Activated CD4-positive, alpha-beta T cell treated with anti-CD3 and anti-CD28 coated beads for 48 hours (primary cell): ENCODE measurements at places on chromosomes 4 and X.

- DNase-seq, result no peak
Measured at GRCh38 chrX:22409418-22409817, 136.7 kb downstream of the CBLL2 start.

DNA sequence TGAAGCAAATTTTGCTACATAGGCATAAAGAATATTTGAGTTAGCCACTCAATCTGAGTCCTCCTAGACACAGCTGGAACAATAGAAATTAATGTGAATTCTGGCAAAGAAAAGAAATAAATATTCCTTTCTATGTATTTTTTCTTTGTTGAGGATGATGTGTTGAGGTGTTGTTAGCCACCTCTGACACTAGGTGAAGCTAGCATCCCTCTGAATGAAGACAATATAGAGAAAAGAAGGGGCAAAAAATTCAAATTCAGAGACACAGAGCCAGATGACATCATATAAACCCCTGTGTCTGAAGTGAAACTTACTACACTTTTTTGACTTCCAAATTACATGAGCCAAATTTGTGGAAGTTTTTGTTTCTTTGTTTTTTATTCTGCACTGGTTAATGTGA, 34.6 kb upstream of the TMPRSS11D start:
- no peak for DNase-seq

DNA sequence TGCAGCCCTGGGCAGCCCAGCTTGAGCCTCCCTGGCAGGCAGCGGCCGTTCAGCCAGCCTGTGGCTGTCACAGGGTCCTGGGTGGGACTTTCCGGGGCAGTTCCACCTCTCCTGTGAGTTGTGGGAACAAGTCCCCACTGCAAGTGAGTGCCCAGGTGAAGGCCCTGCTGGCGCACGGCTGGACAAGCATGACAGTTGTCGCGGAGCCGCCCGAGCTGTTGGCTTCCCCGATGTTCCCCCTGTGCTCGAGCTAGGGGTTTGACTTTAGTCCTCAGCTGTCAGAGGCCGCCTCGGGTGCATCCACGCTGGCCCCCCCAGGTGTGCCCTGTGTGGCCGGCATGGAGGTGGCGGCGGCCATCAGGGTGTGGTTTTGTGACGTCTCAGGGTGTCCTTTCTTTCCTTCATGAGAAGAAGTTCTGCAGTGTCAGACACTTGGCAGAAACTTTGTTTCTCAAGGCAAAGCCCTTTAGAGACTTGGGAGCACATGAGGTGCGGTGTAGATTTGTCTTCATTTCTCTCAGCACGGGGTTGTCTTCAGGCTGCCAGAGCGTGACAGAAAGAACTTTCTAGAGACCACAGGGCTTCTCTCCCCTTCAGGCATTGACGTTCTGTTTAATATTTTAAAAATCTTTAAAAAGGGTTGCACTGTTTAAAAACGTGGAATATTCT, 69.4 kb upstream of the HGFAC start:
- DNase-seq, result no peak

DNA sequence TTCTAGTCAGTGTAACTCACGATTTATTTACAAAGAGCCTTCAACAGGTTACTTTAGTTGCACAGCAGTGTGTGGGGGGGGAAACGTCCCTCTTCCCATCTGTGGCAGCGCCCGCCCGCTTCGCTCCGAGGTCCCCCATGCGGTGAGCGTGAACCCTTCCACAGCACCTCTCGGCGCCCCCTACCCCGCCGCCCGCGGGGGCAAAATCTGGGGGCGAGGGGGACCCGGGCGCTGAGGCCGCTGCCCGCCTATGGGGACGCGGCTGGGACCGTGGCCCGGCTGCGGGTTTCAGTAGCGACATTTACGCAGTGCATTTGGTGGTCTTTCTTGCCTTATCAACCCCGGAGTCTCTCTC, 6.4 kb downstream of the NKX6-1 start:
- DNase-seq, result no peak

DNA sequence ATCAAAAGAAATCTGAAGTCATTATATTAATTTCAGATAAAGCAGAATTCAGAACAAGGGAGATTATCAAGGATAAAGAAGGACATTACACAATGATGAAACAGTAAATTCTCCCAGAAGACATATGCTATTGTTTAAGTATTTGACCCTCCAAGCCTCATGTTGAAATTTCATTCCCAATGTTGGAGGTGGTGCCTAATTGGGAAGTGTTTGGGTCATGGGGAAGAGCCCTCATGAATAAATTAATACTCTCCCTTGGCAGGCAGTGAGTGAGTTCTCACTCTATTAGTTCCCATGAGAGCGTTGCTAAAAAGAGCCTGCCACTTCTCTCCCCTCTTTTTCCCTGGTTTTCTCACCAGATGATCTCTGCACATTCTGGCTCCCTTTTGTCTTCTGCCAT, 249.9 kb upstream of the GRIA3 start:
- no peak for DNase-seq

GRCh38 chrX:646796-647195, 16.2 kb downstream of the SHOX start:
- DNase-seq, result no peak

DNA sequence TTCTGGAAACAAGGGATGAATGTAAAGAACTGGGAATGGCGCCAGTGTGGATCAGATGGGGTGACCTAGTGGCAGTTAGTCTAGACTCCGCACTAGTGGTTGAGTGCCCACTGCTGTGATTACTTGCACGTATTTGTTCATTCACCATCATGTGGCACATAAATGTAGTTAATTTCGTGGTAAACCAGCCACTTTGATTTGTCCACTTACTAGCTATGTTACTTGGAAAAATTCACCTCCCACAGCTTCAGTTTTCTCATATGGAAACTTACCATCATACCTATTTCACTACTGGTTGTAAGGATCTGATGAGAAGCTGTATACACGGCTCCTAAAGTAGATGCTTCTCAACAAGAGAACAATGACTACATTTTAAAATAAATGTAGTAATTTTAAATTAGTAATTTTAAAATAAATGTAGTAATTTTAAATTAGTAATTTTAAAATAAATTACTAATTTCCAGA, 394 bp upstream of the DYNLT3 start:
- no peak for DNase-seq

DNA sequence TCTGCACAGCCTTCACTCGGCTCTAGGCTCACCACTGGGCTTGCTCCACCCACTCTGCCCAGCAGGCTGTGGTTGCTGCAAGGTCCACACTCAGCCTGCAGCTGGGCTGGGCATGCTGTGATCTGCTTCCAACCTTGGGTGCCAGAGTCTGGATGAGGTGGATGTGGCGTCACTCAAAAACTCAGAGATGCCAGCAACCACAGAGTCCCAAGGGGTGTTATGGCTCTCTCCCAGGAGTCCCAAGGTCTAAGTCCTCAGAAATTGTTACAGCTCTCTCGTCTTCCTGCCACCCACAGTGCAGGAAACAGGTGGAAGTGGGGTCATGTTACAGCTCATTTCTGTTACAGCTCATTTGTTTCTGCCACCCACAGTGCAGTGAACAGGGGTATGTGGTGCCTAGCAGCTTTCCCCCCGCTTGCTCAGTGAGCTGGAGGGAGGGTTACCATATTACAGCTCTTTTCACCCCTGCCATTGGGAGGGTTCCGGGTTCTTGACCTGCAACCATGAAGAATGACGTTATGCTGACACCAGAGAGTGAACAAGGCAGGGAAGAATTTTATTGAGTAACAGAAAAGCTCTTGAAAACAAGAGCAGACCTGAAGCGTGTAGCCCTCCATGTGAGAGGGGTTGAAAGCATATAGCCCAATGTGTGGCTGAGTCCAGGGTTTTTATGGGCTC, 893.9 kb downstream of the PCDH7 start:
- DNase-seq, result no peak

- peak; percentile 84 for DNase-seq
Measured at GRCh38 chr4:113682730-113683537, 78.6 kb downstream of the CAMK2D start.

DNA sequence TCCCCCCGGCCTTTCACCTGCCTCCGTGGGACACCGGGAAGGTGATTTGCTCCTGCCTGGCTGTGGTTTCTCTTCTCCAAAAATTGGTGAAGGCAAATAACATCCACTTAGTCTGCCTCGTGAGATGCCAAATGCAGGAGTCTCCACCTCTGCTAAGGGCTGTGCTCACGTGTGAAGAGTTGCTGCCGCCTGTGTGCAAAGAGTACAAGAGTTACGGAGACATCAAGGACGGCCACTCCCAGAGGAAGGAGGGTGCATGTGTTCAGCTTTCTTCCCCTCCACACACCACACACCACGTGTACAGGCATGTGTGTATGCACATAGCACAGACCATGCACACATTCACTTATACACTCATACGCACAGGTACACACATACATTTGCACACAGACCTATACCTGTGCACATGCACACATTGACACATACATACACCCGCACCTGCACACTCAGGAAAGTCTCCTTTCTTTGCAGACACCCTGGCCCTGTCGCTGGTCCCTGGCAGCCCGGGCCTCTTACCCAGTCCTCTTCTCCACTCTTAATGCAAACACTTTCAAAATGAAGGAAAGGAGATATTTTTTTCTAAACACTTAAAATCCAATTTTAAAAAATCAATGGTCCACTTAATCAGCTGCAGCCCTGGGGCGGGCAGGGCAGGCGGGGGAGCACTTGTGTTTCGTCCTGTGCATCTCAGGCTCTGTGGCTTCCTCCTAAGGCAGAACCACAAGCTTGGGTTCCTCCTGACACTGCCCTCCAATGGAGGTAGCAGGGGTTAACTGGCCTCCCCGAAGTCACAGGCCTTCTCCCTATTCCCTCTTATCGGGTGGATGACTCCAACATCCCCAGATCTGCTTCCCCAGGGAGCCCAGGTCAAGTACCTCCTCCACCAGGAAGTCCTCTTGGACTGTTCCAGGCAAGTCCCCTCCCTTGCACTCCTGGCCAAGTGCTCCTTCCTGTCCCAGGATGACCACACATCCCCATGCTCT, 103.0 kb downstream of the CPZ start:
- no peak for DNase-seq

GRCh38 chrX:12563121-12563520, 228.1 kb upstream of the PRPS2 start:
- DNase-seq, result no peak

GRCh38 chrX:96692454-96692853, 7.8 kb downstream of the DIAPH2 start:
- DNase-seq, result no peak

DNA sequence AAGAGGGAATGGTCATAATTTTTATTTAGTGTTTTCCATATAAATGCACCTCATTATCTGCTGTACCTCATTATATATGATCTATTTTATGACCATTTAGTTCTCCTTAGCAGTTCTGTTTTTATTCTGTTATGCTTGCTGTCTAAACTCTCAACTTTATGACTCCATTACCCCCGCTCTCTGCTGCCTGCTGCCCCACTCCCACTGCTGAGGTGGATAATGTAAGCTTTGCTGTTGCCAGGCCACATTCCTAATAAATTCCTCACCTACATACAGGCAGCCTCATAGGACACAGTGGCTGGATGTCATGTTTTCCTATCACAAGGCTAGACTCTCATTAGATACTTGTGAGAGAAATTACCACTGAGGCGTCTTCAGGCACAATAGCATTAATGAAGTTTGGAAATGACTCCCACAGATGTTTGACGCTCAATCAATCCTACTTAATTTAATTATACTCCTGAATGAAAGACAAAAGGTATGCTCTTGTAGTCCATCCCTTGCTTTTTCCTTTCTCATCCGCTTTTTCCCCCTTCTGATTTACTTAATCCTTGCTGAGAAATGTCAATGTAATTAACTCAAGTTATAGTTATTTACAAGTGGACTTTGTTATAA, 497.5 kb upstream of the IGFBP7 start:
- DNase-seq, result no peak

- DNase-seq, result no peak
Measured at GRCh38 chrX:21581479-21581878, 76.7 kb downstream of the KLHL34 start.

DNA sequence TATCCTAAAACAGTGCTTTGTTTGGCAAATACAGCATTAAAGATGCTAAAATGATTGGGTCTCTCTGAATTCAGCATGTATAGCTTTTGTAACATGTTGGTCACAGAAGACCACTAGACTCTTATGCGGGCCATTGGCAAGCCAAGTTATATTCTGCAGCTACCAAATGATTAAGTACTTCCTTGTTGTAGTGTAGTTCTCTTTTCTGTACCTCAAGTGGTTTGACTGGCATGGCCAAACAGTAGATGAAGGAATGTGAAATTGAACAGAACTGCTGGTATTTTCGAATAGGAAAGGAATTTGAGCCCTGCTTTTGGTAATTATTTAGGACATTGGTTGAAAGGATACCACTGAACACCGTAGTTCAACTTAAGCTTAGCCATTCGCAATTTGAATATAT, 193.9 kb upstream of the GPC4 start:
- DNase-seq, result no peak

- DNase-seq, result no peak
Measured at GRCh38 chr4:128846063-128846462, 36.6 kb downstream of the JADE1 start.

GRCh38 chr4:155353923-155354540, 22.7 kb downstream of the MAP9 start:
- peak; percentile 64 for DNase-seq

GRCh38 chr4:3346146-3346545, 53.3 kb downstream of the RGS12 start:
- peak; percentile 51 for DNase-seq

GRCh38 chr4:25347971-25348370, 29.1 kb upstream of the ANAPC4 start:
- DNase-seq, result no peak

DNA sequence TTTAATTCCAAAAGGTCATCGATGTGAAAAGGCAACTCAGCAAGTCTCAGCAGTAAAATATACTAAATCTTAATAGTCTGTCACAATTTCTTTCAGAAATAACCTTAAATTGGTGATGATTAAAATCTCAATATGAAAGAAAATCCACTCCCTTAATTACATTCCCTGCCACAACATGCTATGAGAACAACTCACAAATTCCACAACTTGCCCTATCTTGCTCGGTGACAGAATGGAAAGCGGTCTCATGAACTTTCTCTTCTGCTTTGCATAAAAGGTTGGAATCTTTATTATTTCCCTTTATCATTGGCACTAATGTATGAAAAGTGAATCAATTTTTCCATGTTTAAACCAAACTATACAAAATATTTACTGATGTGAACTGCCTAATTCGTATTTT, 380.8 kb downstream of the TMA16 start:
- no peak for DNase-seq

GRCh38 chrX:129690435-129690834, 35.7 kb upstream of the APLN start:
- no peak for DNase-seq

DNA sequence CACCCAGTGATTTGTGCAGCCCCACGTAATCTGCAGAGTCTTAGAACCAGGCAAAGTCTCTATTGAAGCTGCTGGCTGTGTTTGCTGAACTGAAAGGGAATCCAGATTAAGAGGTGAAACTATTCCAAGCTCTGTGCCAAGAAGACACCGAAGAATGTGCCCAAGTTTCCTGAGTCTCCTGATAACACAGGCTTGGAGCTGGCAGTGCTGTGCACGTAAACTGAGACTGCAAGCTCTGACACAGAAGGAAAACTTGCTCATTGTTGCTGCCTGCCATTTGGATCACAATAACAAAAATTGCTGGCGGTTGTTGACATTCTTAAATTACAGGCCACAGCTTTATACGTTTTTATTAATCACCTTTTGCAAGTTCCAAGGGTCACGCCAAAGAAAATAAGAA, 60.2 kb upstream of the VCX3B start:
- DNase-seq, result no peak
